ENCODE measurements at places on chromosomes 5 and 9.

GRCh38 chr5:154608531-154609011 lies 130.5 kb upstream of the HAND1 start:
- no peak for DNase-seq

DNA sequence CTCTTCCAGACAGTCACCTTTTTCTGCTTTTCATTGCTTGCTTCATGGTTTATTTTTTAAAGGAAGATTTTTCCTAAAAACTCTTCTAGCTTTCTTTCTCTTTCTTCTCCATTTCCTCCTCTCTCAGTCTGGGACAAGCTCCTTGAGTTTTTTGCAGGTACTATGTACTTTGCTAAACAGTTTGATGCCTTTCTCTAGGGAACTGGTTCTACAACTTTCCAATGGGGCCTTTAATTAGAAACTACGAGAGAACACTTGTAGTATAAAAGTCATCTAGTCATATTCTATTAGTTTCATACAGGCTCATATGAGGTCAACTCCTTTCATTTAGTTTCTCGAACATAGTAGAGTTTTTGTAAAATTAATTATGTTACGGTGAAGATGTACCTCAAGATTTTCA lies 189.6 kb downstream of the DOCK8 start:
- no peak for DNase-seq

- DNase-seq = no peak
Observed at GRCh38 chr5:34791761-34792244, 47.2 kb upstream of the TTC23L start.

DNA sequence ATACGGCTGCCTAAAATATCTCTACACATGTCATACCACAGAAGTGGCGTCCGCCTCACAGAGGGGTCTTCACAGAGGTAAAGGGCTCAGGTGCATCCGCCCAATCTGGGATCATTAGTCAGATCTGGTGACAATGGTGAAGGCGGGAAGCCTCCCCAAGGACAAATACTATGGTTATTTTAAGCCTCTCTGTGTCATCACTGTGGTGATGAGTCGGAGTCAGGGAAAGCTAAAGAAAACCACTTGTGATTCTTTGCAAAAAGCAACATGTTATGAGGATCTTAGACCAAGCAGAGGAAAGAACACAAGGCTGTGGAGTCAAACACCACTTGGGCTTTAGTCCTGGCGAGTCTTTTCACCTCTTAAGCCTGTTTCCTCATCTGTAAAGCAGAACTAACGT lies 190.4 kb downstream of the DRD1 start:
- no peak for DNase-seq

DNA sequence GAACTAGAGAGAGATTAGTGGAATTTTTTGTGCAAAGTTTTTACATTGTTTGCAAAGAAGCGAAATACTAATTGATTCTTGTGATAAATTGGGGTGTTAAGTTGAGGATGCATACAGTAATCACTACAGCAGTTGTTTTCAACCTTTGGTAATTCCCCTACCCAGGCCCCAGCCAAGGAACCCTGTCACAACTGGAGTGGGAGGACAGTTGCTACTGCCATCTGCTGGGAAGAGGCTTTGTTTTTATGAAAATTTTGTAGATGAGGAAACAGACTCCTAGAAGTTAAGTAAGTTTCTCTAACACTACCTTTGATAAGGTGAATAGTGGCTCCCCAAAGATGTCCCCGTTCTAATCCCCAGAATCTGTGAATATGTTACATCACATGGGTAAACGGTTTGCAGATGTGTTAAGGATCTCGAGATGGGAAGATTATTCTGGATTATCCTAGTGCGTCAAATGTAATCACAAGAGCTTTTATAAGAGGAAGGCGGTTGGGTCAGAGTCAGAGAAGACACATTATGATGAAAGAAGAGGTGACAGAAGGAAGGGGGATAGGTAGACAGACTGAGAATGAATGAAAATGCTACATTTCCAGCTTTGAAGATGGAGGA lies 34.0 kb upstream of the PPP1R2B start:
- peak; percentile 1 for DNase-seq

- DNase-seq = no peak
Observed at GRCh38 chr9:28045051-28045450, 471.8 kb upstream of the C9orf72 start.

- no peak for DNase-seq
Observed at GRCh38 chr9:121566481-121567465, 67.1 kb upstream of the GGTA1 start.

- DNase-seq = no peak
Observed at GRCh38 chr9:115016344-115016743, 86.0 kb upstream of the TNFSF8 start.

DNA sequence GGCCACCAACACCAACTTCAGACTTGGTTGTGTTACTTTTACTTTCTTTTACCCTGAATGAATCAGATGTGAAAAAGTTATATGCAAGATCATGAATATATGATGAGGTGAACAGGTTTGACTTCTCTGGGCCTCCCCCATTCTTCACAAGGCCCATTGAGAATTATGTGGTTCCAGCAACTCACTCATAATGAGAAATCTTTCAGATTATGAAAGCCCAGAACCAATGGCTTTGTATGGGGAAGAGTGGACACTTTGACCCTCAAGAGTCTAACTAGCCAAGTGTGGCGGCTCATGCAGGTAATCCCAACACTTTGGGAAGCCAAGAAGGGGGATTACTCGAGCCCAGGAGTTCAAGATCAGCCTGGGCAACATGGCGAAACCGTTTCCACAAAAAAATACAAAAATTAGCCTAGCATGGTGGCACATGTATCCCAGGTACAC lies 16.1 kb upstream of the LNPEP start:
- no peak for DNase-seq

DNA sequence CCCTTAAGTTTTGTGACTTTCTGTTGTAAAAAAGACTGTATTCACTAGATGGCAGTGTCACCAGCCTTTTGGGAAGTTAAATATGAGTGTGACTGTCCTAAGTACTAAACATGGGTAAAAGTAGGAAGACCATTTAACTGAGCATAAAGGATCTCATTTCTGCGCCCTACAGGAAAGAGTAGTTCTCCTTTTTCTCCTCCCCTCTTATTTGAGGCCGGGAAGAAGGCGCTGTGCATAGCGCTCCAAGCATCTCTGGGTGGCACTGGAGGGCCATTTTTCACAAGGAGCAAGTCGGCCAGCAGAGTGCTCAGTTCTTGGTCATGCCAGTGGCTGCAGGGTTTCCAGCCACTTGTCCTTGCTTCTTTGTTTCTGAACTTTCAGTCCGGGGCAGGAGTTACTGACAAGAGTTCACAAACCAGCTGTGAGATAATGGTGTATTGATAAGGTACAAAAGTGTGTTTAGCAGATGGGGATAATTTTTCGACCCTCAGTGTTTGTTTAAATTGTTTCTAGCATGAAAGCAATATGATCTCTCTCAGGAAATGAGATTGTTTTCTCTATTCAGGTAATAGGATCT lies 227.6 kb upstream of the DMRT1 start:
- DNase-seq = peak; percentile 6

GRCh38 chr5:42989190-42989589 lies 50.9 kb downstream of the ANXA2R start:
- peak; percentile 38 for DNase-seq

All from CD8-positive, alpha-beta memory T cell (primary cell).